ENCODE measurements at places on chromosomes 5 and 9.

- DNase-seq, result no peak
Measured at GRCh38 chr5:55724281-55724680, 12.2 kb upstream of the SLC38A9 start.

DNA sequence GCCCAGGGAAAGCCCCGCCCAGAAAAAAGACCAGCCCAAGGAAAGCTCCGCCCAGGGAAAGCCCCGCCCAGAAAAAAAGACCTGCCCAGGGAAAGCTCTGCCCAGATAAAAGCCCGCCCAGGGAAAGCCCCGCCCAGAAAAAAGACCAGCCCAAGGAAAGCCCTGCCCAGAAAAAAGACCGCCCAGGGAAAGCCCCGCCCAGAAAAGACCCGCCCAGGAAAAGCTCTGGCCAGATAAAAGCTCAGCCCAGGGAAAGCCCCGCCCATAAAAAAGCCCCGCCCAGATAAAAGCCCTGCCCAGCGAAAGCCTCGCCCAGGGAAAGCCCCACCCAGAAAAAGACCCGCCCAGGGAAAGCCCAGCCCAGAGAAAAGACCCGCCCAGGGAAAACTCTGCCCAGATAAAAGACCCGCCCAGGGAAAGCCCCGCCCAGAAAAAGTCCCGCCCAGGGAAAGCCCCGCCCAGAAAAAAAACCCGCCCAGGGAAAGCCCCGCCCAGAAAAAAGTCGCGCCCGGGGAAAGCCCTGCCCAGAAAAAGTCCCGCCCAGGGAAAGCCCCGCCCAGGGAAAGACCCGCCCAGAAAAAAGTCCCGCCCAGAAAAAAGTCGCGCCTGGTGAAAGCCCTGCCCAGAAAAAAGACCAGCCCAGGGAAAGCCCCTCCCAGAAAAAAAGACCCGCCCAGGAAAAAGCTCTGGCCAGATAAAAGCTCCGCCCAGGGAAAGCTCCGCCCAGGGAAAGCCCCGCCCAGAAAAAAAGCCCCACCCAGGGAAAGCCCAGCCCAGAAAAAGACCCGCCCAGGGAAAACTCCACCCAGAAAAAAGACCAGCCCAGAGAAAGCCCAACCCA lies 11.9 kb downstream of the GRIN1 start:
- peak; percentile 94 for DNase-seq

DNA sequence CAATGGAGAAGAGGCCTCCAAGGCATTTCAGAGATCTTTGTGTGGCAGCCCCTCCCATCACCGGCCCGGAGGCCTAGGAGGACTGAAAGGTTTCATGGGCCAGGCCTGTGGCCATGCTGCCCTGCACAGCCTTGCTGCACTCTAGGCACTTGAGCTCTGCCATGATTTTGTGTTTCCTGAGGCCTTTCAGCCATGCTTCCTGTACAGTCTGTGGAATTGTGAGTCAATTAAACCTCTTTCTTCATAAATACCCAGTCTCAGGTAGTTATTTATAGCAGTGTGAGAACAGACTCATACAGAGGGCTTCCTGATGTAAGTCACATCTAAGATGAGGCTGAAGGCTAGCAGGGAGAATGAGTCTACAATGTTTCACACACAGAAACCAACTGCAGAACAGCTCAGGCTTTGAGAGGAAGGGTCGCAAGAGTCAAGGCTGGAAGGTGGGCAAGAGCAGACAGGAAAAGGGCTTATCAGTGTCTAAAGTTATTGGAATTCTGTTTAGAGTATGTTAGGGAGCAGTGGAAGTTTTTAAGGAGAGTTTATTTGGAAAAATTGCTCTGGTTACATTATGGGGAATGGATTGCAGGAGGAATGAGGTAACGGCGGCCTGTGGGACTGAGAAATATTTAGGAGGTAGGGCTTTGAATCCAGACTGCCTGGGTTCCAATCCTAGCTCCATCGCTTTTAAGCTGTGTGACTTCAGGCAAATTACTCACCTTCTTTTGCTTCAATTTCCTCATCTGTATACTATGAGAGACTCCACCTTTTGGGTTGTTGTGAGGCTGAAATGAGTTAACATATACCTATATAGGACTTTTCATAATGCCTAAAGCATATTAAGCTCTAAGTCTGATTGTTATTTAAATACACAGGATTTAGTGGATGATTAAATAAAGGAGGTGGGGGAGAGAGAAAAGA lies 291.2 kb downstream of the CWC27 start:
- DNase-seq, result no peak

DNA sequence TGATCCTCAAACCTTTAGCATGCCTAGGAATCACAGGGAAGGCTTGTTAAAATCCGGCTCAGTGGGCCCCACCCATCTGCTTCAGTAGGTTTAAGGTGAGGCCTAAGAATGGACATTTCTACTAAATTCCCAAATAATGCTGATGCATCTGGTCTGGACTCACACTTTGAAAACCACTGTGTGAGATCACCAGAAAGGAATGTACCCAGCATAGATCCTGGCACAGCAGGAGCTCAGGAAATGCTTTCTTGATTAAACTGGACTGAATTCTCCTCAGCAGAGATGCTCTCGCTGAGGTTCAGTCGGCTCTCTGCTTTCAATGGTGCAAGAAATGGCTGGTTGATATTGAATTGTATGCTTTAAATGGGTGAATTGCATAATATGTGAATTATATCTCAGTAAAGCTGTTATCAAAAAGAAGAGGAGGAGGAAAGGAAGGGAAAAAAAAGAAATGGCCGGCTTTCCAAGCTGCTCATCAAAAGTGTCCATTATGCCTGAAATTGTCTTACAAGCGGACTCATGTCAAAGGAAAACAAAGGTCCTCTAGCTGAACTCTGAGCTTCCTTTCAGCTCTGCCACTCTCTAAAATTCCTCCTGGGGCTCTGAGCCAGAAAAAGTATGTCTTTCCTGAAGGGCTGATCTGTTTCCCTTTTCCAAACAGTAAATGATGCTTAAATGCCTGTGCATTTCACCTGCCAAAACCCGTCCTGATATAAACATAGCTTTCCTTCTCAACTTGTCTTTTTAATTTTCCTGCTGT lies 77.6 kb upstream of the SAP30L start:
- DNase-seq, result no peak

- no peak for DNase-seq
Measured at GRCh38 chr5:97365163-97365845, 182.3 kb upstream of the RIOK2 start.

DNA sequence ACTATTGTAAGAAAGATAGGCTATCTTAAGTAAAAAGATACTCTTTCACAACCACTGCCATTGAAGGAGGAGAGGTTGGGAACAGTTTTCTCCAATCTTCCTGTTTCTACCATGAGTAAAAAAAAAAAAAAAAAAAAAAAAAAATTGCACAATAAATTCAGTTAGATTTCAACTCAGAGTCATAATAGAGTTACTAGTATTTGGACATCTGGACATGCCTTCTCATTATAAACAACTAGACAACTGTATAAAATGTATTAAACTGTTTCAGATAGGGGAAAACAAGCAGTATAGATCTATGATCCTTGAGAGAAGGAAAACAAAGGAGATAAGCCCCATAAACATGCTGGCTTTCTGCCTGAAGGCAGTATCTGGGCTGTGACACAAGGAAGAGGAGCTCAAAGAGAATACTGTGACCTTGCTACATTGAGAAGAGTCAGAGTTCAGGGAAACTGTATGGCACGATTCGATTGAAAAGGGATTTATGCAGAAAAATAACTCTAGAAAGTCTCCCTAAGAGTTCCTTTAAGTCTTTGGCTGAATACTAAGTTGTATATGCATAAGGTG lies 249.2 kb upstream of the POU5F2 start:
- DNase-seq, result no peak

- no peak for DNase-seq
Measured at GRCh38 chr9:95979446-95979845, 104.0 kb downstream of the ERCC6L2 start.

DNA sequence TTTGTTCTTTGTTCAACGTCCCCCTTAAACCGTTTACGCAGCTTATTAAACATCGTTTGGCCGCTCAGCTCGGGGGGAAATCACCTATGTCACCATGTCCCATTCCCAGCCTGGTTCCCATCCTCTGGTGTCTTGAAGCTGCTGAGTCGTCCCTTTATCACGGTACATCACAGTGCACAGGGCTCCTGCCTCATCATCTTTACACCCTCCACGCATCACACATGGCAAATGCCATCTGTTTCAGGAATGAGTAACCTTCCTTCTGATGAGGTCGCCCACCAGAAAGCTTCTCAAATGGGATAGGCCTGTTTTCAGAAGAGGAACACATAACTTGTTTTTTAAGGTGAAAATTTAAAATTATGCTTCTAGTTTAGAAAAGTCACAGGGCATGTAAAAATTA lies 7.9 kb upstream of the LHX6 start:
- no peak for DNase-seq

DNA sequence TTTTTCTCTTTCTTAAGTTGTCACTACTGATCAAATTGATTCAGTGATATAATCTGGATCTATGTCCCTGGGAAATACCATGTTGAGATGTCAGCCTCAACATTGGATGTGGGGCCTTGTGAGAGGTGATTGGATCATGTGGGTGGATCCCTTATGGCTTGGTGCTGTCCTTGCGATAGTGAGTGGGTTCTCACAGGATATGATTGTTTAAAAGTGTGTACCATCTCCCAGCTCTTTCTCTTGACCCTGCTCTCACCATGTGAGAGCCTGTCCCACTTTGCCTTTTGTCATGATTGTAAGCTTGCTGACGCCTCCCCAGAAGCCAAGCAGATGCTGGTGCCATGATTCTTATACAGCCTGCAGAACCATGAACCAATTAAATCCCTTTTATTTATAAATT lies 68.6 kb downstream of the ST8SIA4 start:
- DNase-seq, result no peak

- DNase-seq, result no peak
Measured at GRCh38 chr5:98602534-98603112, 170.8 kb upstream of the RGMB start.

- DNase-seq, result no peak
Measured at GRCh38 chr9:125361837-125362531, 100.4 kb downstream of the GAPVD1 start.

DNA sequence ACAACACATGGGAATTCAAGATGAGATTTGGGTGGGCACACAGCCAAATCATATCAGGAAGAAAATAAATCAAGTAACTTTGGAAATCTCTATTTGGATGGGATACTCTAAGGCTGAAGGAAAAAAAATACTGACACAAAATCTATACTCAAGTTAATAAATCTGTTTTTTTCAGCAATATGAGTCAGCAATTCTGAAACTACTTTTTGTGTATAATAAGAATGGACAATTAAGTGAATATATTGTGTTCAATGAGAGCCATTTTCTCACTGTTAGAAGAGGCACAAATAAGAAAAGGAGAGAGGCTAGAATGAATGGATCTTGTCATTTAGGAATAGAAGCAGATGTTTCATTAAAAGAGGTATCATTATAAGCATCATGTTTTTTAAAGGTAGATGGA lies 651.0 kb downstream of the TAF11L14 start:
- no peak for DNase-seq

GRCh38 chr5:127409246-127409917 lies 108.1 kb upstream of the PRRC1 start:
- DNase-seq, result no peak

GRCh38 chr5:71986101-71986500 lies 121.2 kb upstream of the MAP1B start:
- DNase-seq, result no peak

GRCh38 chr9:93086447-93087224 lies 9.4 kb upstream of the CARD19 start:
- DNase-seq, result no peak

GRCh38 chr5:136113606-136114005 lies 19.0 kb upstream of the SMAD5 start:
- DNase-seq, result no peak

- DNase-seq, result no peak
Measured at GRCh38 chr9:91158286-91158685, 203.4 kb downstream of the AUH start.

DNA sequence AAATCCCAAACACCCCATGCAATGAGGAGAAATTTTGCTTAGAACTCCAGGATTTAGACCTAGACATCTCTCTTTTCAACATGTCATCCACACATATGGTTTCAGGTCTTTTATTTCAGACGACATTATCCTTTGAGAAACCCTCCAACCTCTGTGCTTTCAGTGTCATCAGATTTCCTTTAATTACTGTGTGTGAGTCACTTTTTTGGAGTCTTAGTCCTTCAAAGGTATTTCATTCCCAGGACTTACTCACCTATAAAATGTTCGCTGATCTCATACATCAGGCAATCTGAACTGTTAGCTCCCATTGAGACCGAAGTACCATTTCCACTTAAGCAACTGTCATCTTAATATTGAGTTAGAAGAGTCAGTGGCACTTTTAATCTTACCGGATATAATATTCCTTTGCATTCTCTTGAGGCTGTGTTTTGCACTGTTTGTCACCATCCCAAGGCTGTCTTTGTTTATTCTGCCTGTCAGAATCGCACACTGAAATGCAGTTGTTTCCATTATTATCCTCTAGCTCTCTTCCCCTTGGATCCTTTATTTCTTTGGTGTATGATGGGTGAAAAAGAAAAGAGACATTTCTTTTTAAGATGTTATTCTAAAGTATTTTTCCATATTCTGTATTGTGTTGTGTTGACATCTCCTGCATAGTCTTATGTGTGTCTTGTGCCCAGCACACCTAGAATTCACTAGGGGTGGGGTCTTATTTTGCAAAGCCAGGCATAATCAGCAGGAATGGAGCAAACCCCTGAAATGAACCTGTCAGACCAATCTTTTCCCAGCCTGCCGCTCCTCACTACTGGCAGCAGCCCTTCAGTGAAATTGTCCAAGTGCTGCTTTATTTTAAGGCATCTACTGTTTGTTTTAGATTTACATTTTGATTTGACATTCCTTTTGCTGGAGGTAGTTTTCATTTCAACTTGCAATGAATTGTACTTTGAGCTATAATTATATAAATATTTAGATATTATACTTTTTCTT lies 155.4 kb downstream of the PAM start:
- DNase-seq, result no peak

DNA sequence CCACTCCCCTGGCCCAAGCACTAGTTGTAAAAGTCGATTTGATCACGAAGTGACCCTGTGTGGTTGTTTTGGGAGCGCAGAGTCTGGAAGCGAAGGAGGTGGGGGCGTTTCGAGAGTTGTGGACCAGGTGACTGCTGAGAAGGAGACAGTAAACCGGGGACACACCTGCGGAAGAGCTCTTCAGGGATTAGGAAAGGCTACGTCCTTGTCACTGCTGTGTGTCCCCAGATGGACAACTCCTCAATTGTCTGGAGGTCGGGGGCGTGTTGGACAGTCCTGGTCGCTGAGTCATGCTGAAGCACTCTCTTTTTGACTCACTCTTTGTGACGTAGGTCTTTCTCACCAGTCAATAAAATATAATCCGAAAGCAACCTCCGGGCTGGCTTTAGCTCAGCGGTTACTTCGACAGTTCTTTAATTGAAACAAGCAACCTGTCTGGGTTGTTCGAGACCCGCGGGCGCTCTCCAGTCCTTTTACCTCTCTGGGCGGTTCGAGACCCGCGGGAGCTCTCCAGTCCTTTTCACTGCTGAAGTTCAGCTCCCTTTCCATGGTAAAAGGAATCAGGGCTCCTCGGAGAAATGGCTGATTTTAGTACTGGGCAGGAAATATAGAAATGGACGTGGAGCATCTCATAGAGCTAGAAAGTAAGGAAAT lies 10.8 kb downstream of the ZMAT2 start:
- peak; percentile 82 for DNase-seq

- no peak for DNase-seq
Measured at GRCh38 chr5:35438288-35438687, 179.4 kb upstream of the SPEF2 start.

- DNase-seq, result no peak
Measured at GRCh38 chr5:97046270-97046982, 96.0 kb downstream of the LIX1 start.
